Anterior cingulate cortex (tissue), 58 donors: ENCODE measurements at places on chromosomes 7 and 10.

- DNase-seq, result no peak
These were observed 55.7 kb downstream of the CELF2 start for GRCh38 chr10:11073410-11073809.

- DNase-seq, result no peak
These were observed 38.8 kb downstream of the GBX1 start for GRCh38 chr7:151128716-151129115.

GRCh38 chr10:317271-317769, 182.1 kb downstream of the ZMYND11 start:
- no peak for DNase-seq

DNA sequence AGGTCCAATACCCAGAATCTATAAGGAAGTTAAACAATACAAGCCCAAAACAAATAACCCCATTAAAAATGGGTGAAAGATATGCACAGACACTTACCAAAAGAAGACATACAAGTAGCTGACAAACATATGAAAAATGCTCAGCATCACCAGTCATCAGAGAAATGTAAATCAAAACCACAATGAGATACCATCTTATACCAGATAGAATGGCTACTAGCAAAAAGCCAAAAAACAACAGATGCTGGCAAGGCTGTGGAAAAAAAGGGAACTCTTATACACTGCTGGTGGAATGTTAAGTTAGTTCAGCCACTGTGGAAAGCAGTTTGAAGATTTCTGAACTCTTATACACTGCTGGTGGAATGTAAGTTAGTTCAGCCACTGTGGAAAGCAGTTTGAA, 331.1 kb downstream of the KIF20B start:
- DNase-seq, result no peak

DNA sequence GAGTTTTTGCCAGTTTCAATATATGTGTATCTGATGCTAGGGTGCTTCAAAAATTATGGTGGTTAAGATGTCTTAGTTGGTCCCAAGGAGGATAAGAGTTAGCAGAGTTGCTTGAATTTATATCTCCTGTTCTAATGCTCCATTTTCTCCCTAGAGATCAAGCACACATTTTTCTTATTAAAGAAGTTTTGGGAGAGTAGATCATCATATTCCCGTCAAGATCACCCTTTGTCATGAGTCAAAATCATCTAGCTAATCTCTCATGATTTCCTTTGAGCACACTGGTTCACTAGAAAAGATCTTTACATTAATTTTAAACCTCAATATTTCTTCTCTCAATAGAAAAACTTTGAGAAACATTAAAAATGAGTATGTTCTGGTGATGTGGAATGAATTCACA, 429.9 kb upstream of the SEMA3A start:
- no peak for DNase-seq

- DNase-seq, result no peak
These were observed 7.1 kb downstream of the JAZF1 start for GRCh38 chr7:28173531-28173930.

- peak; percentile 14 for DNase-seq
These were observed 22.4 kb upstream of the LRRC17 start for GRCh38 chr7:102890292-102890970.

DNA sequence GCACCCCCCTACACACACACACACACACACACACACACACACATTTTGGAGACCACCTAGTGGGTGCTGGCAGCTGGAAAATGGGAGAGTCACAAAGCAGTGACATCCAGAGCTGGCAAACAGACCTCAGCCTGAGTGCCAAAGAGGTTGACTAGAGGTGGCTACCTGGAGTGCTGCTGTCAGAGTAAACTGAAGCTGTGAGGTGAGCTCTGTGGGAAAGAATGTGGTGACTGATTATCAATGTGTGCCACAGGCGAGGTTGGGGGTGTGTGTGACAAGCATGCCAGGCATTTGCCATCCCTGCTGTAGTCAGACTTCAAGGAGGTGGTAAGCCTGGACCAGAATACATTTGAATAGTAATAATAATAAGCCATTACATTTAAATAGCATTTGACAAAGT, 120.6 kb downstream of the SLIT1 start:
- no peak for DNase-seq

GRCh38 chr10:74140553-74140952, 10.1 kb downstream of the AP3M1 start:
- DNase-seq, result no peak

DNA sequence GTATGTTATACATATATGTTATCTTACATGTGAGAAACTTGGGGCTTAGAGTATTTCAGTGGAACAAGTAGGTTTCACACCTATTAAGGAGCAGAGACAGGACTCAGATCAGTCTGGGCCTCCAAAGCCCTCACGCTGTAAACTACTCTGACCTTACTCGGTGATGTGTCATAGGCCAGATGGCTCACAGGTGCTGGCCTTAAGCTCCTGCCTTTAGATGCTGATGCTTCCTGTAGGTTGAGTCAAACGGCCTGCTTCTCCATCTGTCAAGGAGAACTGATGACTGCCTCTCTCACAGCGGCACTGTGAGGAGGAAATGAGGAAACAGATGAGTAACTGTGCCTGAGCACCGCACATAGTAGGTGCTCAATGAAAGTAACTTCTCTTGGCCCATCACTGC, 312.6 kb upstream of the COBL start:
- DNase-seq, result no peak
